ENCODE measurements at places on chromosomes 1 and 21. TPM values are rescaled to one million over a fixed set of nuclear protein-coding genes. Genes with fewer than 3 reads are reported as not detected.
A peak's percentile ranks its signal among the peaks of the same experiment; 100 is the strongest.

CACNA1S gene
- not detected for total RNA-seq

SLAMF9 gene
- not detected for total RNA-seq

SEMA4A gene
- 21.5 TPM for total RNA-seq

ZNF362 gene
- total RNA-seq: 20.7 TPM

DNA sequence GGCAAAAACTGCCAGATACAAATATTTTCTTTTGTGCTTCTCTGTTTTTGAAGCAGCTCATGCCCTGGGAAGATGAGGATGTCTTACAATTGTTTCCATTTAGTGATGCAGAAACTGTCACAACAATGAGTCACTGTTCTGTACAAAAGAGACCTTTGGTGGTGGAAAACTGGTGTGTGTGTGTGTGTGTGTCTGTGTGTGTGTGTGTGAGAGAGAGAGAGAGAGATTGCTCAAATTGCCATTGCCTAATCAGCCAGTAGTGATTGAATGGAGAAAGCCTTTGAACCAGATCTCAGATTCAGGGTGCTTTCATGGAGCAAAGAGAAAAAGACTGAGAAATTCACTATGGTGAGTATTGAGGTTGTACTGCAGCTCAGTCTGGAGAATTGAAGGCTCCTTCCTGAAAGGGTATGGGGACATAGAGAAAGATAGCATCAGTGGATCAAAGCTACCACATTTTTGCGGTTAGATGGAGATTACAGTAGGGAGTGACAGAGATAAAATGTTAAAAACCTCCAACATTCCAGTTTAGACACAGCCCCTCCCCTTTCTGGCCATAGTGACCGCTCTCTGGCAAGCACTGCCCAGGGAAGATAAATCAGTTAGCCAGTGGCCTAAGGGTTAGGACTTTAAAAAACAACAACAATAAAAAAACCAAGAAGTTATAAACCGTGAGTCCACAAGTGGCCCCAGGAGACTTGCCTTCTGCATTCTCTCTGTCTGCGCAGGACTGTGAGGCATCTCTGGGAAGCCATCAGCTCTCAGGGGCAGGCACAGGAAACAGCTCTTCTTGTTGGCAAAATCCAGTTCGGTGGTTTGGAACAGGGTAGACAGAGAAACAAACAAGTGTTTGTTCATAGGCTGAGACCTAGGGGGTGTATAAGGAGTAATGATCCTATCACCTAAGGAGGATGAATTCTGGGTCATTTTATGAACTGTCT, 406.5 kb downstream of the DUSP10 start:
- no peak for DNase-seq
- no peak overlapping the region for H3K4me3 ChIP-seq
- peaks cover 20% of the 10 kb centered on the region for H3K4me1 ChIP-seq
- no peak overlapping the region for H3K27ac ChIP-seq

GRCh38 chr1:206489980-206490770, 17.2 kb upstream of the RASSF5 start:
- H3K27me3 ChIP-seq: no peaks in the 10 kb centered on the region
- peak overlapping the region; percentile 46 for H3K27ac ChIP-seq
- peak; percentile 83 for DNase-seq
- no peak overlapping the region for H3K4me3 ChIP-seq
- no peaks in the 10 kb centered on the region for H3K36me3 ChIP-seq
- H3K4me1 ChIP-seq: peaks cover 6% of the 10 kb centered on the region

DNA sequence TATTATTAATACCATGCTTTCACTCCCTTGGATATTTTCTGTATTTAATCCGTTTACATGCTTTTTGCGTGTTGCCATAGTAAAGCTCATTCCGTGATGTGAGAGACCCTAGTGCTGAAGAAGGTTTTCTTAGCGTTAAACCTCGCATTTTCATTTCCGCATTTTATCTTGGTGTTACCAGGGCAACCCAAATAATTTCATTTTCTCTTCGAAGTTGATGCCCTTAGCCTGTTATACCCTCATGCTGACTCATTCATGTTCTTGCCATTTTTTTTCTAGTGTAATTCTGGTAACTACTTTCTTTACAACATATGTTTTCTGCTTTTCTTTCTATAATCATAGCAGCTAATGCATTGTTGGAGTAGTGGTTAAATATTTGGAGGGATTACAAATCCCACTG, 37.2 kb downstream of the LRRC8C start:
- no peak overlapping the region for H3K27ac ChIP-seq
- no peaks in the 10 kb centered on the region for H3K27me3 ChIP-seq
- no peaks in the 10 kb centered on the region for H3K36me3 ChIP-seq
- H3K4me1 ChIP-seq: no peaks in the 10 kb centered on the region
- no peak overlapping the region for H3K4me3 ChIP-seq

- no peaks in the 10 kb centered on the region for H3K27me3 ChIP-seq
- peak overlapping the region; percentile 11 for H3K27ac ChIP-seq
- H3K36me3 ChIP-seq: no peaks in the 10 kb centered on the region
- no peak overlapping the region for H3K4me3 ChIP-seq
- peaks cover 70% of the 10 kb centered on the region for H3K4me1 ChIP-seq
Observed at GRCh38 chr1:25650289-25650576, 33.6 kb downstream of the MAN1C1 start.

DNA sequence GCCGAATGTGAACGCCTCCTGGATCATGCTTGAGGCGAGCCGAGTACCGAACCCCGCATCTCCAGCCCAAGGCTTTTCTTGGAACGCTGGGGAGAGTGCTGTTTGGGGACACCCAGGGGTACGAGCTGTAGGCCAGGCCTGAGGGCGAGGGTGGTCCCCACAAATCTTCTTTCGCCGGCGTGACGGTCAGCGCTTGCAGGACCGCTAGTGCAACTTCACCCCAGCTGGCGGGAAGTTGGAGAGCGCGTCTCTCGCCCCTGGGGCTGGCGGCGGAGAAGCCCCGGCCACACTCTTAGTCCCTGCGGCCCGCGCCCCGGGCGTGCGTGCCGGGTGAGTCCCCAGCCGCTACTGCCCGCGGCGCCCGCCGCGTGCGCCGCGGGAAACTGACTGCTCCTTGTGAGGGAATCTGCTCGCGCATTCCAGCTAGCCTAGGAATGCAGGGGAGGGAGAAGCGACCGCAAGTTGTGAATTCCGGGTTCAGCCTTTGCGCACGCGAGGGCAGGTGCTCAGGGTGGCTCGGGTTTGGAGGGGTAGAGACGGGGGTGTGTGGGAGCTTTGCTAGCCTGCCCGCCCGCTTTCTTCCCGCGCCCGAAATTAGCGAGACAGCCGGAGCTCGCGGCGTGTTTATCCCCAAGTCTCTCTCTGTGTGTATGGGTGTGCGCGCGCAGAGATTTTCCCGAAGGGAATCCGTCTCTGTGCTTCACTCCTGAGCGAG, 884 bp downstream of the LHX4 start:
- H3K36me3 ChIP-seq: no peaks in the 10 kb centered on the region
- no peak overlapping the region for H3K27ac ChIP-seq
- peaks cover 60% of the 10 kb centered on the region for H3K27me3 ChIP-seq
- no peak overlapping the region for H3K4me3 ChIP-seq
- no peak for DNase-seq
- peaks cover 55% of the 10 kb centered on the region for H3K4me1 ChIP-seq

DNA sequence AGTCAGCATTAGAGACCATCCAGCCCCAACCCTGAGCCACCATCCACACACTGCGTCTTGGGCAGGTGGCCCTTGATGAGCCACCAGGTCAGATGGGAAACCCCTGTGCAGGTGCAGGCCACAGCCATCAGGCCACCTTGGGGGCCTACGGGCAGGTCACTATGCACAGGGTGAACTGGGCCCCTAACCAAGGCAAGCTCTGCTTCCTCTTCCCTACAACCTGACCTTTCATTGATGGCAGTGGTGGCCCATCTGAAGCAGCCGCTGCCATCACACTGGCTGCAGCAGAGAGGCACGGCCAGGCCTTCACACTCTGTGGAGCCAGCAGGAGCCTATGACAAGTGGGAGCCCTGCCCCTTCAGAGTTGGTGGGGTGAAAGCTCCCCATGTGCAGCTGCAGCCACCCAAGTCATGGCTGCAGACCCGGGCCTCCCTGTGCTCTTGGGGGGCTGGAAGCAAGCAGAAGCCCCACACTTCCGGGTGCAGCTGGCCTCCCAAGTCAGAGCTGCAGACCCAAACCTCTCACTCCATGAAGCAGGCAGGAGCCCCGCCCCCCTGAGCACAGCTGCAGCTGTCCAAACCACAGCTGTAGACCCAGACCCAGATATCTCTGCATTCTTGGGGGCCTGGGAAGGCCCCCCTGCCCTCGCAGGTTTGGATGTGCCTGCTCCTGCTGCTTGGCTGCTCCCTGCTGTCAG, 681.5 kb downstream of the MATN1 start:
- no peak for DNase-seq
- H3K4me3 ChIP-seq: no peak overlapping the region
- no peaks in the 10 kb centered on the region for H3K4me1 ChIP-seq
- no peak overlapping the region for H3K27ac ChIP-seq

- H3K27ac ChIP-seq: no peak overlapping the region
- H3K4me3 ChIP-seq: no peak overlapping the region
- no peaks in the 10 kb centered on the region for H3K36me3 ChIP-seq
- H3K4me1 ChIP-seq: peaks cover 24% of the 10 kb centered on the region
- no peak for DNase-seq
Observed at GRCh38 chr1:192766009-192766625, 42.7 kb upstream of the RGS2 start.

DNA sequence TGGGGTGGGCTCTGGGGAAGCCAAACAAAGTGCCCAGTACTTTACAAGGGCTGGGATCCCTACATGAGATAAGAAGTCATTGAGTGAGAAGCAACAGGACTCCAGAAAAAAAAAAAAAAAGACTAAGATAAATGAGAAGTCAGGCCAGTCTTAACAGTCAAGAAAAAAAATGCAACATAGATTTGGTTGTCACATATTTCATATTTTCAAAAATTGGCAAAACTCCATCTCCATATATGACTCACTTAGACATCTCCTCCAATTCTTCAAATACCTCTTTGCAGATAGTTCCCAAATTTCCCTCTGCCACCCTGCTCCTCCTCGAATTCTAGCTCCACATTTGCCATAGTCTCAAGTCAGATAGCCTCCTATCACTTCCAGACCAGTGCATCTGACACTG, 20.9 kb upstream of the SIPA1L2 start:
- H3K4me3 ChIP-seq: no peak overlapping the region
- no peak for DNase-seq
- H3K27ac ChIP-seq: no peak overlapping the region
- H3K36me3 ChIP-seq: no peaks in the 10 kb centered on the region

DNA sequence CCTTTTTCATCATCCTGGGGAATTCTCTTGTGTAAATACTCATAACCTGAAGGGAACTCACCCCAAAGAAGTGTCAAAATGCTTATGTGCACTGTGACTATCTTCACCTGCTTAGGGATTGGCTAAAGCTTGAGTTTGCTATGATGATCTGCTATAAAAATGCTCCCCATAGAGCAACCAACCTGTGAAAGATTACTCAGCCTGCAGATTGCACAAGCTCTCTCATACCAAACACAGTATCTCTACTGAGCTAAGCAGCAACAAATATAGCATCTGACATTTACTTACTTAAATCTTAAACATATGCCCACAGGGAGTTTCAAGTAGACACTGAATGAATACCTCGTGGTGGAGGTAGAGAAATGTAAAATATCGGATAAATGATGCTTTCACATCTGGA, 725.8 kb downstream of the MRPL39 start:
- no peaks in the 10 kb centered on the region for H3K4me1 ChIP-seq
- H3K36me3 ChIP-seq: no peaks in the 10 kb centered on the region
- no peak overlapping the region for H3K4me3 ChIP-seq
- H3K27ac ChIP-seq: no peak overlapping the region

DNA sequence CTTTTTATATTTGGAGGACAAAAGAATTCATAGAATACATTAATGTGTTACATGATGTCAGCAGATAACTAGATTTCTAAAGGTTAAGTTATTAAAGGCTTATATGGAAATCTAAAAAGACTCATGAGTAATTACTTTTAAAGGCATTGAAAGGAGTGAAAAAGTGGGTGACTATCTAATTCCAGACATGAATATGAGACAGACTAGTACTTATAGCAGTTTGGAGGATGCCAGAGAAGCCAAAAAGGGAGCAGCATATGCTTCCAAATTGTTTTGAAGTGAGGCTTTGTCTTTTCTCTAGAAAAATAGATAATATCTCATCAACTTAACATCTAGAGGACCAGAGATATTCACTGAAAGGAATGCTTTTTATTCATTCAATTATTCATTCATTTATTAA, 275.5 kb upstream of the CACYBP start:
- H3K27ac ChIP-seq: no peak overlapping the region
- no peaks in the 10 kb centered on the region for H3K36me3 ChIP-seq
- no peaks in the 10 kb centered on the region for H3K4me1 ChIP-seq
- DNase-seq: no peak
- H3K4me3 ChIP-seq: no peak overlapping the region
- H3K27me3 ChIP-seq: no peaks in the 10 kb centered on the region

DNA sequence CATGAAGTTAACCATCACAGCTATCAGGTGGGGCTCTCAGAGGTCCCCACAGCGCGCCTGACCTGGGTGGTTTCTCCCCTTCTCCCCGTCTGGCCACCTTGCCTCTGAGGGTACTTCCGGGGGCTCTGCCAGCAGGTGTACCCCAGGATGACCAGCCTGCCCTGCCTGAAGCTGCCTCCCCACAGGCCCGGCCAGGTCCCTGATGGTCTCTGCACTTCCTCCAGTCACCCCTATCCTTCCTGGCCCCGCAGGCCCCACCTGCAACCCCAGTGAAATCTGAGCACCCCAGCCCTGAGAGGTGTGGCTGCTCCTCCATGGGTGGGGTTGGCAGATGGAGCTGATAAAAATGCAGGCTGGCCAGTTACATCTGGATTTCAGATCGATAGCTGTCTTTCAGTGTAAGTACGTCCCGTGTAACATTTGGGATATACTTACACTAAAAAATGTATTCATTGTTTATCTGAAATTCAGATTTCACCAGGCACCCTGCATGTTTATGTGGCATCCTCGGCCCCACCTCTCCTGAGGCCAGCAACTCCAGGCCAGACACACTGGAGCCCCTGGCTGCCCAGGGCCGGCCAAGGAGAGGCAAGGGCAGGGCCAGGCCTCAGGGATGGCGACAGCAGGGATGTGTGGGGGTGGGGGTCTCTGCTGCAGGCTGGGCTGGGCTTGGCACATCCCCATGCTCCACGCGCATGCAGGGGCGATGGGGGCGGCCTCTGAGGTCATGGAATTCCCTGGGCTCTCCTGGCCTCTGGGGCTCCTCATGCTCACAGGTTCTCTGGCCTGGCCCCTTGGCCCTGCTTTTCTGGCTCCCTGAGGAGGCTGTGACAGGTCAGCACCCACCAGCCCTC, 25.1 kb downstream of the LRRC3 start:
- H3K27ac ChIP-seq: no peak overlapping the region
- no peaks in the 10 kb centered on the region for H3K27me3 ChIP-seq
- H3K36me3 ChIP-seq: no peaks in the 10 kb centered on the region
- DNase-seq: no peak
- no peak overlapping the region for H3K4me3 ChIP-seq
- no peaks in the 10 kb centered on the region for H3K4me1 ChIP-seq

DNA sequence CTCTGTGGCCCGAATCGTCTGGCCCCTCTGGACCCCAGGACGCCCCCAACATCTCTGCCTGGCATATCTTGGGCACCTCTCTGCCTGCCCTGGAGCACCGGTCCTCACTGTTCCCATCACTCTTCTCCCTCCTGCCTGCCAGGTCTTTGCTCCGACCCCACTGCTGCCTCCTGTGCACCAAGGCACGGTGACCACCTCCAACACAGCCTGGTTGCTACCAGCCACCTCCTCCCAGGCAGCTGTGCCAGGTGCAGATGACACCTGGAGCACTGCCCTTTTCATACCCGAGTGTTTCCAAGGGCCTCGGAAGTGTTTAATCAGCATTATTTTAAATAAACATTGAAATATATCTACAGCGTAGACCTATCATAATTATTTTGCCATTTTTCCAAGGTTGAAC, 31.3 kb downstream of the PKNOX1 start:
- peaks cover 10% of the 10 kb centered on the region for H3K4me1 ChIP-seq
- no peak overlapping the region for H3K4me3 ChIP-seq
- no peak for DNase-seq
- peaks cover 6% of the 10 kb centered on the region for H3K36me3 ChIP-seq

Data from thyroid gland (tissue), 4 donors.